A549 treated with GW870086 at 1 μM for 4 hours (cell line): ENCODE measurements at places on chromosomes 2 and 18. TPM values are rescaled to one million over a fixed set of nuclear protein-coding genes. Genes with fewer than 3 reads are reported as not detected.

Gene CTNNA2
- 0.14 to 1.5 TPM (median 0.20 TPM) in 5 replicates for total RNA-seq

Gene FAM110C
- total RNA-seq, result 0.13 to 0.71 TPM (median 0.23 TPM) in 5 replicates

Gene ANKRD62
- total RNA-seq, result not detected in 5 replicates

Gene IL1F10
- not detected in 5 replicates for total RNA-seq

Gene NRP2
- total RNA-seq, result 91.7 to 157 TPM (median 134 TPM) in 5 replicates

Gene TFCP2L1
- 6.2 to 7.5 TPM (median 6.9 TPM) in 5 replicates for total RNA-seq

Gene SKOR2
- not detected in 5 replicates for total RNA-seq

Gene SKA1
- total RNA-seq, result 11.6 to 13.3 TPM (median 12.0 TPM) in 5 replicates

Gene TRABD2A
- total RNA-seq, result 8.4 to 13.6 TPM (median 13.4 TPM) in 5 replicates

Gene DAW1
- total RNA-seq, result 1.8 to 2.8 TPM (median 2.4 TPM) in 5 replicates

Gene MRPL44
- 45.4 to 51.4 TPM (median 46.9 TPM) in 5 replicates for total RNA-seq

Gene DSG1
- not detected in 5 replicates for total RNA-seq

Gene TGFBRAP1
- 14.2 to 17.6 TPM (median 16.4 TPM) in 5 replicates for total RNA-seq

Gene TRAF3IP1
- total RNA-seq, result 11.9 to 16.0 TPM (median 12.6 TPM) in 5 replicates

Gene FEV
- total RNA-seq, result not detected in 5 replicates

Gene SLC9A4
- total RNA-seq, result not detected in 5 replicates

Gene THSD7B
- not detected in 5 replicates for total RNA-seq

Gene MDH1
- 241 to 260 TPM (median 252 TPM) in 5 replicates for total RNA-seq

Gene AMER3
- total RNA-seq, result not detected in 5 replicates

Gene RAPGEF4
- 0.09 to 0.69 TPM (median 0.28 TPM) in 5 replicates for total RNA-seq

Gene KCNF1
- 24.7 to 51.1 TPM (median 41.5 TPM) in 5 replicates for total RNA-seq

Gene ANKRD30BL
- not detected in 5 replicates for total RNA-seq

Gene KCNIP3
- total RNA-seq, result 1.1 to 1.6 TPM (median 1.3 TPM) in 5 replicates

Gene HOXD4
- total RNA-seq, result 0.27 to 0.71 TPM (median 0.47 TPM) in 5 replicates

Gene SLC5A7
- total RNA-seq, result not detected in 5 replicates

Gene ECEL1
- total RNA-seq, result 0.08 to 0.32 TPM (median 0.23 TPM) in 4 of 5 replicates, not detected in the other

Gene FECH
- total RNA-seq, result 33.0 to 40.0 TPM (median 37.2 TPM) in 5 replicates
